ENCODE measurements at places on chromosomes 4 and X. TPM values are rescaled to one million over a fixed set of nuclear protein-coding genes. Genes with fewer than 3 reads are reported as not detected.

DNA sequence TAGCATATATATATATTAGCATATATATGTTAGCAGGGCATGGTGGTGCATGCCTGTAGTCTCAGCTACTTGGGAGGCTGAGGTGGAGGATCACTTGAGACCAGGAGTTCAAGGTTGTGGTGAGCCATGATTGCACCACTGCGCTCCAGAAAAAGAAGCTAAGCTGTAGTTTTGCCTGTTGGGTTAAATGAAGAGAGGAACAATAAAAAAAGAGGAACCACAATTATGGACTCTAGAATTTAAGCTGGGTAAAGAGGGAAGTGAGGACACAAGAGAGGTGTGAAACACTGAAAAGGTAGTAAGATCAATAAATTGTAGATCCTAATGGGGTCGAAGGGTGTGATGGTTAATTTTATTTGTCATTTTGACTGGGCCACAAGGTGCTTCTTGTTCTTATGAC lies 40.5 kb upstream of the HSD17B10 start:
- no peak for DNase-seq

DNA sequence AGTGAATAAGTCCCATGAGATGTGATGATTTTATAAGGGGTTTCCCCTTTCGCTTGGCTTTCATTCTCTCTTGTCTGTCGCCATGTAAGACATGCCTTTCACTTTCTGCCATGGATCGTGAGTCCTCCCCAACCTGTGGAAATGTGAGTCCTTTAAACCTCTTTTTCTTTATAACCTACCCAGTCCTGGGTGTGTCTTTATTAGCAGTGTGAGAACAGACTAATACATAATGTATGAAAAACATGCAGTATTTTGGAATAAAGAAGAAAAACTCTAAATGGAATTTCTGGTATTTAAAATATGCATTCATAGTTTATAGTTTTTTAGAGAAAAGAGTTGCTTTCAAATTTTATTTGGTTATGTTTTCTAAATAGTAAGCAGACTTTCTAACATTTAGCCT lies 360.7 kb downstream of the PCDH7 start:
- DNase-seq, result no peak

DNA sequence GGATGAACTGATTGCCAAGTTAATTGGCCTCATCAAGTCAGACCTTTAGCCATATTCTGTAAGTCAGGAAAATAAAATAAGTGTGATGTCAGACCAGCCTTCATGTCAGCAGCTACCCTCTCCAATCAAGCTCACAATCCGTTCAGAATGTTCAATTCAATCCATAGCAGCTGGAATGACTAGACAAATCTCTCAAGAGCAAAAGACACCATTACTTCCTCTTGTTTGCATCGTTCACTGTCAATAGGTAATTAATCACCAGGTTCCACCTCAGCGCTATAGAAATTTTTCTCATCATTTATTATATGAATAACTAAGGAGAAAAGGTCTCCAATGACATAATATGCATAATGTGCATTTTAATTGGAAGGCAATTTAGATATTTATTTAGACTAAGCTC lies 321.0 kb upstream of the GRIA3 start:
- DNase-seq, result no peak

SMPX gene
- total RNA-seq, result not detected

- no peak for DNase-seq
These were observed 159.4 kb downstream of the ANTXR2 start for GRCh38 chr4:79913581-79913980.

GRCh38 chr4:24496597-24496996 lies 87.8 kb downstream of the DHX15 start:
- no peak for DNase-seq

GRCh38 chr4:139943277-139943676 lies 210.7 kb downstream of the MAML3 start:
- no peak for DNase-seq

CLDN22 gene
- not detected for total RNA-seq

GLRA3 gene
- total RNA-seq, result not detected

GRCh38 chr4:24885342-24885741 lies 27.5 kb downstream of the CCDC149 start:
- no peak for DNase-seq

DNA sequence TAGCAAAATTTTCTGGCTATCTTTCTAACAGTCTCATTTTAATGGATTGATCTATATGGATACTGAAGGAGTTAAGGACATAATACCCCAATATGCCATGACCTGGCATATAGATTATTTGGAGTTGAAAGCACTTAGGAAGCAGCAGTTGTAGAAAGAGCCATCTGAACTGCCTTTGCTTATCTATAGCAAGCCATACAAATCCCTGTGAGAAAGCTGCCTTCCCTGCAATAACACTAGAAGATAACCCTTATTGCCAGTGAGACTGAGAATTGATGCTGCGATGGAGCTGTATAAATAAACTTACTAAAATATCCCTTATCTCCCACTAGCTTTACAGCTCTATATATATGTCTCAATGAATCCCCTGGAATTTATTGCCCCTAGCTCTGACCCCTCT lies 346.3 kb downstream of the TECRL start:
- no peak for DNase-seq

- no peak for DNase-seq
These were observed 247.9 kb downstream of the ARHGAP24 start for GRCh38 chr4:85722807-85723206.

ITGB1BP2 gene
- 0.74 TPM for total RNA-seq

USP17L22 gene
- not detected for total RNA-seq

DNA sequence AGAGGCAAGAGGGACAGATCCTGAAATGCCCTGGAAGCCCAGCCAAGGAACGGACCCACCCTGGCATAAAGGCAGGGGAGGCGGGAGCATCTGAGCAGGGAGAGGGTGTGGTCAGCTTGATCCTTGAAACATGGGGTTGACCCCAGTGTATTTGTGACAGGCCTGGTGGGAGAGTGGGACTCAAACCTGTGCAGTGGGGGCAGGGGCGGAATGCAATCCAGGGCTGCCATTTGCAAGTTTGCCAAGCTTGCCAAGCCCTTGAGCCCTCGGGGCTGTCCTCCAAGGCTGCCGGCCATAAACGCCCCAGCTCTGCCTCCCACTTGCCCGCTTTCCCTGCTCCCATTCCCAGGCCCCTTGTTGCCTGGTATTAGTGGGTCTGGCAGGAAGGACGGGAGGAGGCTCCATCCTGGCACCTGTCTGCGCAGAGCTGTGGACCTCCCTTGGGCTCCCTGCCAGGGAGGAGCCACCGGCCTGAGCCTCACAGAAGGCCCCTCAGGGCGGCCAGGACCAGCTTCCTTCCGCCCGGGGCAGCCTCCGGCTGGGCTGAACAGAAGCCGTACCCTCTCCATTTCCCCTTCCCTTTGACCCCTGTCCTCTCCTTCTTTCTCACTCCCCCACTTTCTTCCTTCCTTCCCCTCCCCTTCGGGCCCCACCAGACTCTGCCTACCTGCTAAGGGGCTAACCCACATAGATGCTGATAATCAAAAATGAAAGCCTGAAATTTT lies 661 bp downstream of the S100P start:
- no peak for DNase-seq

GRCh38 chrX:149641835-149642234 lies 10.2 kb upstream of the TMEM185A start:
- DNase-seq, result peak; percentile 2

HUWE1 gene
- total RNA-seq, result 34.8 TPM

DNA sequence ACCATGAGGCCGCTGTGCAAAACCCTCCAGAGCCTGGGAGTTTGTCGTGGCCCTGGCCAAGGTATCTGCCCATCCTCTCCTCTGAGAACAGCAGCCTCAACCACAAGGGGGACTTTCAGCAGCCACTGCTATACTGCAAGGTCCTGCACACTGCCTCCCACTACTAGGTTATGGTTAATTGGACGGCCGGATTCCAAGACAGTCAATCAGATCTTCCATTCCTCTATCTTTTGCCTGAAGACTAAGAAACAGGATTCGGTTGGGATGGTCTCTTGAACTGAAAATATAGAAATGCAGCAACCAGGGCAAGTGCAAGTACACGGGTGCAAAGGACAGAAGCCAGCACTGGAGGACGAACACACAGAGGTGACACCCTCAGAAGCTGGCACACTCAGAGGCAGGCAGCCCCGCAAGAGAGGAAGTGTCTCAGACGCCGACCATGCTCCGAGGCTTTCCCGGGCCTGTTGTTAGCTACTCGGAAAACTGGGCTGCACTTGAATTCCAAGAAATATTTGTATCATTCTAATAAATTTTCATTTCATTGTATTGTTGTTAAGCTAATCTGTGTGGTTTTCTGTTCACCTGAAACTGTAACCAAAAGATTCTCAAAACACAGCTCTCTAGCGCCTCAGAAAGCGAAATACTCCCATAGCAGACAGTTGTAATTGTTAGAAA lies 63.3 kb downstream of the AFAP1 start:
- DNase-seq, result peak; percentile 76

PCDH10 gene
- total RNA-seq, result not detected

GRCh38 chrX:131271274-131271673 lies 17.8 kb downstream of the IGSF1 start:
- no peak for DNase-seq

DNA sequence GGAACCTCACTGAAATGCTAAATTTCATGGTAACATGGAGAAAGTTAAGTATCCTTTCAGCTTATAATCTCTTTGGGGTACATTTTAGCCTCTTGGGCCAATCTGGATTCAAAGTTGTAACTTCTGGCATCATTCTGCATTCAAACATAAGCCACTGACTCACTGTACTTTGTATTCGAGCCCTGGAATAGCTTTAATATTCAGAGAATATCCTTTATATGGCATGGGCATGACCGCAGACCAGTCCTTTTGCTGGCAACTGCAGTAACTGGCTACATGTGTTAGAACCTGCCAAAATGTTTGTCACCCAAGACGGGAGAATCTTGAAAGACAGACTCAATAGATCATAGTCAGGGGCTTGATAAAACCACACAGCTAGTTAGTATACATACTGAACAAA lies 3.3 kb downstream of the GASK1B start:
- no peak for DNase-seq

GRCh38 chr4:183402771-183403170 lies 41.7 kb upstream of the CDKN2AIP start:
- DNase-seq, result no peak

DNA sequence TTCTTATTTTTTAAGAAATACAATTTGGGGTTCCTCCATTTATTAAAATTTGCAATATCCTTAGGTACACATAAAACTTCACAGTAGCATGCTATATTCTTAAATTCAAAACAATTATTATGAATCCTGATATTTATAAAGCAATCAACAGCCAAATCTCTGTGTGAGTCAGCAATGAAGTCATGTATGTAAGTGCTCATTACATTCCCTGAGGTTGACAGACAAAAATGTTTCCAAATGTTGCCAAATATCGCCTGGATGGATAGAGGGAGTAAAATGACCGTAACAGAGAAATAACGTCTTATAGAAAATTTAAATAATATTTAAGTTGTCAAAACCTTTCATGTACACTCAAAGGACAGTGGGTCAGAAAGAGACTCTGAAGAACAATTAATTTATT lies 220.0 kb downstream of the PCDH18 start:
- DNase-seq, result no peak

CXCL6 gene
- total RNA-seq, result not detected

GRCh38 chr4:168863719-168864647 lies 146.1 kb downstream of the CBR4 start:
- DNase-seq, result no peak

HAND2 gene
- total RNA-seq, result not detected

SPANXB1 gene
- total RNA-seq, result not detected

Measured in SJSA1 (cell line).